Esophagus squamous epithelium (tissue), 5 donors: ENCODE measurements at places on chromosomes 7 and 10.

- no peak for DNase-seq
Observed at GRCh38 chr10:50533296-50533695, 90.5 kb downstream of the SGMS1 start.

- no peak for DNase-seq
Observed at GRCh38 chr10:123614888-123615287, 51.3 kb upstream of the GPR26 start.

DNA sequence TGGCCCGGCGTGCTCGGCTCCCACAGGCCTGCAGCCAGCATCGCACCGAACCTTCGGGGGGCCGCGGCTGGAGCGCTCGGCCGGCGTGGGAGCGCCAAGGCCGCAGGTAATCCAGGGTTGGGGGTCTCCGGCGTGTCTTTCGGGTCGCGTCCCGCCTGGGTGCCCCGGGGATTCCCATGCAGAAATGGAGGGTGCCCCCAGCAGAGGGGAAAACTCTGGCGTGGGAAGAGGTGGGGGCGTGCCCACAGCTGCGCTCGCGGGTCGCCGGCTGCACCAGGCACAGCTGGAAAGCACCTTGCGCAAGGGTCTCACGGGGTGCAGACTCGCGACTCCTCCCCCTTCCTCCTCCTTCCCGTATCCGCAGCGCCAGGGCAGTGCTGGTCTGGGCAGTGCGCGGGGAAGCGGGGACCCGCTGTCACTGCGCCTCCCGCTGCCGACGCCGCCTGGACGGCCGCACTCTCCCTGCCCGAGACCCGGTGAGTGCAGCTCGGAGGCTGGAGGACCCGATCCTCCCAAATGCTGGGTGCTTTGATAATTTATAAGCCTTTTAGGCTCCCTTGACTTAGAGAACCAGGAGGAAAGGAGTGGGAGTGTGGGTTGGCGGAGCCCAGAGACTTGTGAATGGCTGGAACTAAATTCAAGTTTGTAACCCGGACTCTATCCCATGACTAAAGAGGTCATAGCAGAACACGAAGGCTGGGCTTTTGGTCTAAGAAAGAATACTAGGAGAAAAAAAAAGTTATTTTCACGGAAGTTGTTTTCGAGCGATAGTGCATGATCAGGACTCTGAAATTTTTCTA, 489 bp downstream of the MAP3K8 start:
- DNase-seq: peak; percentile 49

GRCh38 chr10:33179067-33179466, 155.4 kb downstream of the NRP1 start:
- DNase-seq: no peak

DNA sequence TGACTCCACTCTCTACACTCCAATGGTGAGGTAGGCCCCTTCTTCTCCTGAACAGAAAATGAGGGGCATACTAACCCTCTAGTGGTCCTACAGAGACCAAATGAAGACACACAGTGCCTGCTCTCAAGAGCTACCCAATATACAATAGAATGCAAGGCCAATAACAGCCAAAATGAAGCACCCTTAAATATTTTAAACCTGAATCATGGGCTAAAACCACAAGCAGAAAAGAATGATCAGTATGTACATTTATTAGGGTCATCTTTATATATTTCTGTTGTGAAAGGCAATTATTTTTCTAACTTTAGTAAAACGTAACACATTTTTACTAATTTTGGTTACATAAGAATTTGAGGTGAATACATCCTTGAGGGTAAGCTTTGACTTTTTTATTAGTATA, 49.9 kb upstream of the COL1A2 start:
- DNase-seq: no peak

GRCh38 chr7:134589491-134589941, 40.6 kb downstream of the AKR1B15 start:
- DNase-seq: no peak
